ENCODE measurements at places on chromosomes 6 and 20. TPM values are rescaled to one million over a fixed set of nuclear protein-coding genes. Genes with fewer than 3 reads are reported as not detected.

RAD21L1 gene
- not detected for total RNA-seq

IMPG1 gene
- total RNA-seq = not detected

BEND3 gene
- total RNA-seq = 0.93 TPM

LY6G5C gene
- total RNA-seq = 0.40 TPM

PAQR8 gene
- total RNA-seq = 4.5 TPM

VGLL2 gene
- total RNA-seq = not detected

MYO6 gene
- 33.1 TPM for total RNA-seq

NMBR gene
- total RNA-seq = 0.12 TPM

OLIG3 gene
- total RNA-seq = 0.06 TPM

NFATC2 gene
- total RNA-seq = 0.26 TPM

KAT14 gene
- 13.2 TPM for total RNA-seq

GRM1 gene
- total RNA-seq = 0.13 TPM

CRYBG1 gene
- total RNA-seq = 5.5 TPM

BPIFB4 gene
- total RNA-seq = not detected

C20orf202 gene
- not detected for total RNA-seq

Data from aortic smooth muscle cell (primary cell).